Activated T-cell treated with anti-CD3 and anti-CD28 coated beads for 4 hours (primary cell): ENCODE measurements at places on chromosomes 16 and 17.

GRCh38 chr16:83227336-83227735, 580.4 kb upstream of the HSBP1 start:
- DNase-seq: no peak

DNA sequence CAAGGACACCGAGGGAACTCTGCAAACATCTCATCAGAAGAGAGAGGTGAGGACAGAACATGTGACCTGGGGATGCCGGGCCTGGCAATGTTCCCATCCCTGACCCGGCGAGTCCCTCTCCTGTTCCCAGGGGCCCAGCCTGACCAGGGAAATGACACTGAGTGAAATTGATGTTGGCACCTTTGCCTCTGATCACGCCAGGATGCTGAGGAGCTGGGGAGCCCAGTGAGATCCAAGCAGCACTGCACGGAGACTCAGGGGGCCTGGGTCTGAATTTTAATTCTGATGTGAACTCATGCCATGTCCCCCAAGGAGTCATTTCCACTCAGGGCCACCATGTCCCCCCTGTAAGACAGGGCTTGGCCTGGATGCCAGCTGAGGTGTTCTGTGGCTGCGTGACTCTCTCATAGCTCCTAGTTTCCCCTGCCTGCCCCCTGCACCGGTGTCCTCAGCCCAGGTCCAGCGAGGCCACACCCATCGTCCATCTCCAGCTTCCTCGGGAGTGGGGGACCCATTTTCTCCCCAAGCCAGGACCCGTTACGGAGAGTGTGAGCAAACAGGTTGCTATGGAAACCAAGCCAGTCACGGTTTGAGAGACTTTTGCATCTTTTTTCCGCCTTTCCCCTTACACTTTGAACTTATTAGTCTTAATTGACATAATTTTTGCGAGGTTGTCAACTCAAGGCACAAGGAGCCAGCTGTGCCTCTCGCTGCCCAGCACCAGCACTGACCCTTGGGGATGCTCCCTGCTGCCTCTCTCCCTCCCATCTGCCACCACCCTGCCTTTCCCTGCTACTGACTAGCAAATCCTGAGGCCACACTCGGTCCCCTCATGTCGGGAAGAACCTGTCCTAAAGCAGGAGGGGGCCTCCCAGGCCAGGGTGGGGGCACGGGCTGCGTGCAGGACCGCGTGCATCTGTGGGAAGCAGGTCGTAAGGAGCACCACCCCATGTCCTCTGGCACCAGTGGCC, 150.0 kb downstream of the SDK2 start:
- DNase-seq: no peak

DNA sequence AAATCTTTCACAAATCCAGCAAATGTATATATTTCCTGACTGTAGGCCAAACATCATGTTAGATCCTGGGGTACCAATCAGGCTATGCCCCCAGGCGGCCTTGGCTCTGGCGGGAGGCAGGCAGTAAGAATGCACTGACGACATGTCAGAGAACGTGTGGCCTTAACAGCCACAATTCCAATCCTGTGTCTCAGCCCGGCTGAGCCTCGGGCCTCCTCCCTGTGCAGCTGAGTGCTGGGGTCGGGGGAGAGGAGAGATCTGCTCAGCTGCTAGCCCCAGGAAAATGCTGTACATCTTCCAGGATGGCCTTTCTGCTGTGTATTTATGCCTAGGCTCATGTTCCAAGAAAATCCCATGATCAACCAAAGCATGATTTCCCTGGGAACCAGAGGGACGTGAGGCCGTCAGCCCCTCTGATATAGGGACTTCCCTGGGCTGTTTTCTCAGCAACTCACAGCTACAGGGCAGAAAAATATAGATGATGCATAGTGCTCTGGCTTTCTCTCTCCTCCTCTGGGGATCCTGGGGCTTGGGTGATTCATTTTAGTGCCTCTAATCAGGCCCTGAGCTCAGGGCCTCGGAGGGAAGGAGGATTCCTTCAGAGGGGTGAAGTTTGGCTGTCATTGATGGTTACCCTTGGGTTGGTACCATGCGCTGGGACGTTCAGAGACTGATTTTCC, 604.0 kb downstream of the HS3ST4 start:
- DNase-seq: no peak

DNA sequence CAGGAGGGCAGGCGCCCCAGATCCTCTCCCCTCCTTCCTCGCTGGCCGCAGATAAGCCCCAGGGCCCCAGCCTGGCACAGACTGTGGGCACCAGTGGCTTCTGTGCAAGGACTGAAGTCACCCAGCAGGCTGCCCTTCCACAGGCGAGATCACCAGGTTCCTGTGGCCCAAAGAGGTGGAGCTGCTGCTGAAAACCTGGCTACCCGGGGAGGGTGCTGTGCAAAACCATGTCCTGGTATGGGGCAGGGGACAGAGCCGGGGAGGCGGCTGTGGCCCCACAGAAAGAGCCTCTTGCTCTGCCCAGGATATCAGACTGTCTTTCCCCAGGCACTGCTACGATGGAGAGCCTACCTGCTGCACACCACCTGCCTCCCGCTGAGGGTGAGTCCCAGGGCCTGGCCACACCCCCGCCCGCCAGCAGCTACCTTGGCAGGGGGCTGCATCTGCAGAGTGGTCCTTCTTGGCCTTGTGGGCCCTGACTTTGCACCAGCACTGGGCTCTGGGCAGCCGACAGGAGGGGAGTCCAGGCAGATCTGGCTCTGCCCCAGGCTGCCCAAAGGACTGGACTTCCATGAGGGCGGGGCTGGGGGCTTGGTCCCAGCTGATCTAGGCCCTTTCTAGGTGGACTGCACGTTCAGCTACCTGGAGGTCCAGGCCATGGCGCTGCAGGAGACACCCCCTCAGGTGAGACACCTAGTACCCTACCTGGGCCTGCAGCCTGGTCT, 615 bp downstream of the CARMIL2 start:
- DNase-seq: no peak

DNA sequence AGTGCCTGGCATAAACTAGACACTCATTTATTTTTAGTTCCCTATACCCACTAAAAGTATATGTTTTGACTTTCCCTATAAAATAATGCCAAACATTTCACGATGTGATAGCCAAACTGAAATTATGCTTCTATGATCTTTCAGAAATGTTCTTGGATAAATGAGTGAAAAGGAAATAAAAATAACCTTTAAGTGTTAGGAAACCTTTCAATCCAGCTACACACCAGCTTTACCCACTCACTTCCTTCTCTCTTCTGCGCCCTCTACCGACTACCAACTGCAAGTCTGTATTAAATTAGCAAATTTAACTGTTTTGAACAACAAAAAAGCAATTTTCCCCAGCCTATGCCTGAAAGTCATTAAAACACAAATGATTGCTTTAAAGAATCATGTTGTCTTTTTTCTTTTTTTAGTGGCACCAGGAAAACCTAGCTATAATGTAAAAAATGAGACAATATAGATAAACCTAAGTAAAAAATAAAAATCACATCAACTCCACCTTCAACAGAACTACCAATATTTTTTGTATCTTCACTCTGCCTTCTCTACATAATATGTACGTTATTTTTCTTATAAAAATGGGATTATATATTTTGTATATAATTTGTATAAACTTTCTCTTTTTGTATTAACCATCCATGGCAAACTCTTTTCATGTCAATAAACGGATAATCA, 13.2 kb upstream of the TMEM100 start:
- DNase-seq: peak; percentile 17

- DNase-seq: no peak
These were observed 48.3 kb upstream of the BAHCC1 start for GRCh38 chr17:81346908-81347349.

DNA sequence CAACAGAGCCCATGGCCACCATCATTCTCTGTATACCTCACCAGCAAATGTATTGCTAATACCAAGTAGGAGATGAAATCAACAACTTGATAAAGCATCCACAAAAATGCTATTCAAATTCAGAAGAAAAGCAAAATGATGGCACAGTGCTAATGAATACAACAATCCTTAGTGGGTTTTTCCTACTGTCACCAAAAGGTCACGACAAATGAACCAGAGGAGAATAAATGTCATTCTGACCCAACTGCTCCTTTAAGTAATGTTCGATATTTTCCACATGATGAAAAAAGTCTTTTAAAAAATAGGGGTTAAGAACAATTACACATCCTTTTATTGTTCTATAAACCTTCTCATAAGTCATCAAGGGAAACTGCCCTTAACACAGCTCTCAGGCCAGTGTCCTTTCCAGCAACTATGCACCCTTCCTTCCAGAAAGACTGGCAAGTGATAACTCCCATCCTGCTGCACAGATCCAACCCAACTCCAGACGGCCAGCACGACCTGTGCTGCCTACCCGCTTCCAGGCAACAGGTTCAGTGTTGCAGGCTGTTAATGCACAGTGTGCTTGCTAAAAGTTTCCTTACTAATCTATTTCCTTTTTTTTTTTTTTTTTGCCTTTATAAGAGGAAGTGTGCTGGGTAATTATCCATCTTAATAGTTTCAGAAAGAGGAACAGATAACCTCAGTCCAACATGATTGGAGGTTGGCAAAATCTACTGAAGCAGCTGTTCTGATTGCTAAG, 15.4 kb downstream of the FBXO31 start:
- no peak for DNase-seq

DNA sequence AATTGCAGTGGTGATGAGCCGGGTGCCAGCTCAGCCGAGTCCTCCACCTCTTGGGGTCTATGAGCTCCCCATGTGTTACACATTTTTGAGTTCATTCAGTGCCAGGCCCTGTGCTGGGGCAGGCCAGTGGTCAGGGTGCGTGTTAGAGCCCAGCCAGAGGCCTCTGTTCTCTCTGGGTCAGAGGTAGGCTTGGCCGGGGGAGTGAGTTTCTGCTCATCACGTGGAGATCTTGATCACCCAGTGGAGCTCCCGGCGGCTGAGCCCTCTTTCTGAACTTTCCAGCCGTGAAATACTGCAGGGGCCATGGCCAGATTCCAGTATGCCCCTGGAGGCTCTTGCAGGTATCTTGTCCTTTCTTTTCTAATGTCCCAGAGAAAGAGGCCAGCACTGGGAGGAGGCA, 93.0 kb downstream of the RAP1GAP2 start:
- DNase-seq: no peak
